NK-92 treated with Interleukin-12 subunit alpha and Interleukin-12 subunit beta, amount 100 ng/mL, for 24 hours (cell line): ENCODE measurements at places on chromosomes 16 and 17.

DNA sequence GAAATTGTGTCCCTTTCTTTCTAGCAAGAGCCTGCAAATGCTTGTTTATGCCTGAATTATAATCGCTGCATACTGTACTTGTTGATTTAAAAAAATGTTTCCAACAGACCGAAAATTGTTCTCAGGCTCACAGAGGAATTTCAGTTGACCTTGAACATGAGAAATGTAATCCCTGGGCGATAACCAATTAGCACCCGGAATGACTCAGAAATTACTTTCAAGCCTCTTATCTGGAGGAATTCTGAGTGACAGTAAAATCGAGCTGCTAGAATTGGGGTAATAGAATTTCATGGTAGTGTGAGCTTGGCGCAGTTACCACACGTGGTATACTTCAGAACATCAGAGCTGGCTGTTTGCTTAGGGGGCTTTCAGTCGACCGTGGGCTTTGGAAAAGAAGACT is 139.1 kb upstream of the CACNG3 start:
- DNase-seq, result no peak

DNA sequence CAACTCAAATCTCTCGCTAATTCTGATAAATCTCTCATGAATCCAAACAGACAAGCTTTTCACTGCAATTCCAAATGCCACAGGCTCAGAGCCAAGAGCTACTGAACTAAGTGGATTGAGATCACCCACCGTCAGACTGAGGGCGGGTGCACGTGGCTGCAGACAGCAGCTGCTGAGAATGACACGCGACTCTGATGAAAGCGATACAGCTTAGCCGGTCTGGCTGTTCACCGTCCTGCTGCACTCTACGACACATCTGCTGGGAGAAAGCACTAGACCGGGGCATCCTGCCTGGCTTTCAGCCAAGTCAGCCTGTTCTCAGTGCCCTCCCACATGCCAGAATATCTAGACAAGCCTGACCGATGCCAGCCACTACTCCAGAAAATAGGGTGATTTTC is 42.6 kb downstream of the KLHDC4 start:
- no peak for DNase-seq

DNA sequence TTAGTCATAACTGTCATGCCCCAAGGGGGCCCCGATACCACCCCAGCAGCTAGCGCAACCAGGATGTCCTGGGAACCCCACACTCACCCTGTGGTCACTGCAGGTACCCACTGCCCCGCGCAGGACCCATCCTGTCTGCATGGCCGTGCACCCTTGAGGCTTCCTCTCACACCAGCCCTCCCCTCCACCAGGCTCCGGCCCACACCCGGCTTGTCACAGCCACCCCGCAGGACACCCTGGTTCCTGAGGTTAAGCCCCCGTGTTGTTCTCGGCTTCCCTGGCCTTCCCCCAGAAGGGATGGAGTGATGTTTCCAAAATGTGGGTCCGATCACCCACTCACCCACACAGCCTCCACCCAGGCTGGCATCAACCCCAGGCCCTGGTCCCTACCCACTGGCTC is 7.5 kb downstream of the DNASE1L2 start:
- no peak for DNase-seq

- no peak for DNase-seq
Observed at GRCh38 chr17:71872843-71873485, 247.9 kb upstream of the SOX9 start.
